ENCODE measurements at places on chromosomes 16 and 17.

DNA sequence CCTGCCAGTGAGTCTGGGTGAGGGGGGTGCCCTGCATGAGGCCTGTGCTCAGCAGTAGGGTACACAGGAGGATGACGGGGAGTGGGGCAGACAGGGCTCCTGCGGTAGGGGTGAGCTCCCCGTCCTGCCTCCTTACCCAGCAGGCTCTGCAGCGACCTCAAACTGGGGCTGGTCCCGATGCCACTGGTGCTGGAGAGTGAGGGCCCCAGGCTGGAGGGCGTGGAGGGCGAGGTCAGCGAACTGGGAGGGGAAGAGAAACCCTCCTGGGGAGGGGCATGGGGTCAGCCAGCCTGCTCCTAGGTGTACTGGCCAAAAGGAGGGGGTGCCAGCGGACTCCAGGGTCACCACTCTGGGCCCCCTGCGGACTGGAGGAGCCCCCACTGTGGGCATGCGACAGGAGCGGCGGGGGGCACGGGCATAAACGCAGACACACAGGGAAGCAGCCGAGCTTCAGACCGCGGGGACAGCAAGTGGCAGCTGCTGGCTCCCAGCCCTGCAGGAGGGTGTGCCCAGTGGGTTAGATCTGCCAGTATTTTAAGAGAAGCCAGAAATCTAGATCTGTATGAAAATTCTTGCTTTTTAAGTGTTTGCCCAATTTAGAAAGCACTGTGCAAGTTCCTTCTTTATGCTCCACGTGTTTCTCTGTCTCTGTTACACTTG is 9.0 kb upstream of the VASN start:
- no peak for DNase-seq

- DNase-seq, result no peak
These were observed 19.1 kb upstream of the KPNB1 start for GRCh38 chr17:47630614-47631013.

GRCh38 chr16:47907109-47907508 is 248.7 kb downstream of the ABCC12 start:
- DNase-seq, result no peak

GRCh38 chr16:87441886-87442580 is 49.9 kb downstream of the MAP1LC3B start:
- DNase-seq, result no peak

DNA sequence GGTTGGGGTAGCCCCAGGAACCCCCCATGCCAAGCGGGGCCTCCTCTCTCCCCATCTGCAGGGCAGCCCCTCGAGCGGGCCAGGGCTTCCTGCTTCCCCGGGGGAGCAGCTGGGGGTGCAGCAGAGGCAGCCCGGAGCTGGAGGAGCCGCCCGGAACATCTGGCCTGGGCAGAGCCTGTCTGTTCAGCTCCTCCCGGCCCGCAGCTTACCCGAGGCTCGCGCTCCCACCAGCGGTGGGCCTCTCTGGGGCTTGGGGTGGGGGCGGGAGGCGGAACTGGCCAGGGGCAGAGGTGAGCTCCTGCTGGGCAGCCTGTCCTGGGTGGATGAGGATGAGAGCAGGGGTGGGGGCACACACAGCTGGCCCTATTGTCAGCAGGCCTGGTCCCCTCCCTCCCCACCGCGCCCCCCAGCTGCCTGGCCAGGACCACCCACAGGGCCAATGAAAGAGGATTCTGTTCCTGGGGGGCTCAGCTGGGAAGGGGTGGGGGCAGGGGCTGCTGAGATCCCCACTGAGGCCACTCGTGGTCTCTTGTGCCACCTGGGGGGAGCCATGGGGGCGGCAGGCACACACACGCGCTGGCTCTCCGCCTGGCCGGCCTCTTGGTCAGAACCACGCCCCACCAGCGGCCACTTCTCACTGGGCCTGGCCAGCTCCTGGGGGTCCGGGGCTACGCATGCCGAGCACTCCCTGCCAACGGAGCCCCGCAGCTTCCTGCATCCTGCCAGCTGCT is 34.7 kb downstream of the BAHCC1 start:
- peak; percentile 37 for DNase-seq

- DNase-seq, result no peak
These were observed 15.9 kb downstream of the NARF start for GRCh38 chr17:82474223-82475010.

GRCh38 chr16:15775663-15776304 is 81.0 kb downstream of the MYH11 start:
- no peak for DNase-seq

GRCh38 chr16:35552763-35553162 is 2093.4 kb downstream of the TP53TG3F start:
- no peak for DNase-seq

DNA sequence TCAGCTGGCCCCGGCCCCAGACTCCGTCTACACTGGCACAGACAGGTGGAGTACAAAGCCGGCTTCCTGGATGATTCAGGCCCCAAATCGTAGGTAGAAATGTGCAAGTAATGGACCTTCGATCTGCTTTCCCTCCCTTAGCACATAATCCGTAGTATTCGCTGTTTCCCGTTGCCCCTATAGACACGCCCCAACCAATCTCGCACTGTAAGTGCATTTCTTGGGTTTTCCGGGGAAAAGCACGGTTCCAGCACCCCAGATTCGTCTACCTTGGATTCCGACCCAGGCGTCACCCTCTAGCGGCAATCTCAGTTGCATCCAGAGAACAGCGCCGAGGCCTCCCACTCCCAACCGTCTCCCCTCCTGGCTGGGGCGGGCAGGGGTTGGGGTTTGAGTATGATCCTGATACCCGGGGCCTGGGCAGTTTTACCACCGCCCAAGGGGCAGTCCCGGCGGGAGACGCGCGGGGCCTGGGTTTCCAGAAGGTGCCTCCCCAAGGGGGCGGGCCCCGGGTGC is 12.1 kb upstream of the FOXF1 start:
- DNase-seq, result no peak

GRCh38 chr17:17320911-17321220 is 17.7 kb downstream of the NT5M start:
- DNase-seq, result no peak

DNA sequence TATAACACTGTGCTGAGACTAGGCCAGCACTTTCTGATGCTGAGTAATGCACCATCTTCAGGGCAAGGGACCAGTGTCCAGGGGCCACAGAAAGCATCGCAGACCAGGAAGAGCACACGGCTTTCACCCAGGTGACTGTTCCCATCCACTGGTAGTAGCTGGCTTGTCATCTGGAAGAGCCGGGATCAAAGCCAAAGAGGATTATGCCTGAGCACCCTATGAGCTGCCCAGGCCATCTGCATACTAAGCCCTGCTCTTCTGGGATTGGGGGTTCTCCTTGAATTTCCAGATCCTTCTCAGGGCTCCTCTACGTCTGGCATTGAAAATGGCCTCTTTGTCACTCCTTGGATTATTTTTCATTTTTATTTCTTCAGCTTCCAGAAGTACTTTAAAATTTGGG is 140.7 kb downstream of the IRX3 start:
- DNase-seq, result no peak

- DNase-seq, result no peak
These were observed 649.9 kb downstream of the KCNJ2 start for GRCh38 chr17:70819183-70819582.

GRCh38 chr17:50117202-50118051 is 12.5 kb downstream of the SAMD14 start:
- no peak for DNase-seq

DNA sequence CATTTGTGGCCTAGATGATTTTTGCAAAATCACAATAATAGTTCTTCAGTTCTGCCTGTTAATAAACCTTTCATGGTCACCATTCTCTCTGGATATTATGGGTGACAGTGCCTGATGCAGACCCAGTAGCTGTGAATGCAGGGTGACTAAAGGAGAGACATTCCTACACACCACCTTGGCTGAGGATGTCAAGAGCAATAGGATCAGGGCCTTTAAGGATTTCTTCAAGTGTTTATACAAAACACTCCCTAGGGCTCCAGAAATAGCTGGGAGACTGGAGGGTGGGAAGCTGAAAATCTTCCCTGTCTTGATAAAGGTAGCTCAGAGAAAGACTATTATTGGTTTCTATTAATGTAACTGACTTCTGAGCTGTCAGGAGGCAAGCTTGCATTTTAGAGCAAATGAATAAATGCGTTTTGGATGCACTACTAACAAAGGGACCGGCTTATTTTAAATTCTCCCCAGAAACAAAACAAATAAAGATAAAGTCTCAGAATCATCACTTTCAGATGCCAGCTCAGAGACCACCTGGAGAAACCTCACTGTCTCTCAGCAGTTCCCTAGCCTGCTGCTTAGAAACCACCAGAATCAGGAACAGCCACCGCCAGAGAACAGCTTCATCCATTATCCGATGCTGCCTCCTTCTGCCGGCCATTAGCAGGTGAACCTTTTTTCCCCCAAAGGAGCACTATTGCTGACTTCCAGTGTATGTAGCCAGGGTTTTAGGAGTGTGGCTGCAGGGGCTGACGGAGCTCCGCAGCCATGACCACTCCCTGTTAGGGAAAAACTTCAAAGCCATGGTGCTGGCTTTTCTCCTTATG is 171.4 kb upstream of the DYNLRB2 start:
- DNase-seq, result no peak

GRCh38 chr17:8956465-8956902 is 9.0 kb downstream of the PIK3R5 start:
- no peak for DNase-seq

- DNase-seq, result no peak
These were observed 8.9 kb upstream of the RAPGEFL1 start for GRCh38 chr17:40168262-40168832.

GRCh38 chr16:86910161-86910769 is 331.9 kb downstream of the FOXL1 start:
- no peak for DNase-seq

GRCh38 chr17:55883149-55883548 is 132.3 kb downstream of the PCTP start:
- DNase-seq, result no peak

GRCh38 chr17:43998552-43998951 is 5.9 kb upstream of the NAGS start:
- DNase-seq, result no peak

DNA sequence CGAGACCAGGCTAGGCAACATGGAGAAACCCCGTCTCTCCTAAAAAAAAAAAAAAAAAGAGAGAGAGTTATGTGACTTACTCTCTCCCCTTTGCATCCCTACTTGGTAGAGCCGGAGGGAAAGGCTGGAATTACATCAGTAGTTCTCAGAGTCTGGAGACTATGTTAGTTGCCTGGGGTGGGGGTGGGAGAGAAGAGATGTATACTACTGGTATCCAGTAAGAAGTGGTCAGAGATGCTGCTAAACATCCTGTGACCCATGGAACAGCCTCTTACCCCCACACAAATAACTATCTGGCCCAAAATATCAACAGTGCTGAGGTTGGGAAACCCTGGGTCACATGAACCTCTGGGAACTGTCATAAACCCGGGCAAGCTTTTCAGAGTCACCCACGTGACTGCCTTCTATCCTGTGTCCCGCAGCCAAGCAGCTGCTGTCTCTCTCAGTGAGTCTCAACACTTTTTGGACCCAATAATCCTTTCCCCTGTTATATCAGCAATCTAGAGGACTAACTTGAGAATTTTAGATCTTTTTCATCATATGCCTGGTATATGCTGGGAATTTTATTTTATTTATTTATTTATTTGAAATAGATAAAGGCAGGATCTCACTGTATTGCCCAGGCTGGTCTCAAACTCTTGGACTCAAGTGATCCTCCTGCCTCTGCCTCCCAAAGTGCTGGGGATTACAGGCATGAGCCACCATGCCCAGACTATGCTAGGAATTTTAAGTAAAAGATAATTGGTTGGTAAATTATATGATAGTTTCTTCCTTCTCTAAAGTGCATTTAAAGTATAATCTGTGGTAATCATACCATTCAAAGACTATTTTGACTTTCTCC is 8.7 kb downstream of the EIF1 start:
- no peak for DNase-seq

- no peak for DNase-seq
These were observed 80.9 kb upstream of the ZNF469 start for GRCh38 chr16:88301886-88302285.

- no peak for DNase-seq
These were observed 335 bp downstream of the NECAB2 start for GRCh38 chr16:83968306-83968851.

GRCh38 chr17:46901291-46901690 is 21.7 kb upstream of the GOSR2 start:
- DNase-seq, result no peak

DNA sequence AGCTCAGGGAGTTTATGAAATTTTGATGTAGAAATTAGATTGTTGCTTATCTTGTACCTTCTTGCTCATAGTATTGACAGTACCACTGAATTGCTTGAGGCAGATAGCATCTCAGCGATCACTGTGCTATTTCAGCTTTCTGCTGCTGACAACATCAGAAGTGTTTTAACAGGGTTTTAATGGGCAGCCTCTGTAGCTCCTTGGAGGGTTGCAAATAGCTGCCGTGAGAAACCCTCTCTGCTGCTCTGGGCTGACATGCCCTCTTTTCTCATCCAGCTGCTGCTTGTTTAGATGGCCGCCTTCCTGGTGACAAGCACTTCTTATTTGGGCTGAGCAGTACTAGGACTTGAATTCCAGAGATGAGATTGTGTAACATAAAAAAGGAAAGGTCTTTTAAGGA is 180.2 kb upstream of the TBX2 start:
- no peak for DNase-seq

GRCh38 chr16:2048116-2048543 is 345 bp downstream of the TSC2 start:
- no peak for DNase-seq

GRCh38 chr17:17176341-17176740 is 29.8 kb downstream of the PLD6 start:
- no peak for DNase-seq
